Epithelial cell of alveolus of lung (primary cell): ENCODE measurements at places on chromosomes 6 and 20. TPM values are rescaled to one million over a fixed set of nuclear protein-coding genes. Genes with fewer than 3 reads are reported as not detected.

CDH4 gene
- total RNA-seq: 7.4 and 21.2 TPM in 2 replicates

KHDC1 gene
- total RNA-seq: 3.5 and 4.2 TPM in 2 replicates

RAMACL gene
- total RNA-seq: 0.26 and 0.96 TPM in 2 replicates

STX11 gene
- total RNA-seq: 0.40 and 2.6 TPM in 2 replicates

THBS2 gene
- 94.1 and 441 TPM in 2 replicates for total RNA-seq

DDO gene
- 0.08 and 0.65 TPM in 2 replicates for total RNA-seq

DZANK1 gene
- 0.65 and 0.72 TPM in 2 replicates for total RNA-seq

MYBL2 gene
- total RNA-seq: 9.4 and 32.3 TPM in 2 replicates

LST1 gene
- 0.08 TPM in 1 of 2 replicates, not detected in the other for total RNA-seq

FAM209B gene
- total RNA-seq: not detected in 2 replicates

SLC22A2 gene
- not detected in 2 replicates for total RNA-seq

HLA-DRA gene
- total RNA-seq: not detected in 2 replicates

TRIM10 gene
- not detected in 2 replicates for total RNA-seq
